ENCODE measurements at places on chromosomes 13 and 19.

DNA sequence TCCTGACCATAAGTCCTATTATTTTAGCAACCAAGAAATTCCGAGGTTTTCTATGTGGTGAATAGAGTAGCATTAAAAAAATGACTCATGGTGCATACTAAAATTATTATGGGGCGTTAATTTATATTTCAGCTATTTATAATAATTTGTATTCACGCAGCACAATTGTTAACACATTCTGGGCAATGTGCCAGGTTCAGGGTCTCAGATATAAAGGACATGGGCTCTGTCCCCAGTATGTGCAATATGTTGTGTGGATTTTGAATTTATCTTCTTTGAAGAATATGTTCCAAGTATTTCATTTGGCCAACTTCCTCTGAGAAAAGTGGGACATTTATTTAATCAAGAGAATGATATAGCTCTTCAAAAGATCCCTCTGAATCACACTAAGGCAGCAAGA, 1434.7 kb upstream of the PRR20A start:
- DNase-seq, result no peak

DNA sequence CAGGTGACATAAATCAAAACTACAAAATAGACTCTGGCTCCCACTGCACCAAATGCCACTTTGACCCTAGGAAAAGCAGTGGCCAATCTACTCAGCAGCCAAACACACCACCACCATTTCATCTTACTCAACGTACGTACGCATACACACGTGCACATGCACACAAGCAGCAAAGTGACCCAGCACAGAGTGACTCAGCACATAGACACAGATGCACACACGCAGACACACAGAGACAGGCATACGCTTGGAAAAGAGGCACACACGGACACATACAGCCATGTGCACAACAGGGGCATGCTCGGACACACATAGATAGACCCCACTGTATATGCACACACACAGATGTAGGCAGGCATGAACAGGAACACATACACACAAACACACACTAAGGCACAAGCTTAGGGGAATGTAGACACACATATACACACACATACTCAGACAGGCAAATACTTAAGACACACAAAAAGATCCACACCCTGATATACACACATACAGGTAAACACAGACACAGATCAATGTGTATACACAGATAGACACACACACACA, 37.3 kb downstream of the PEPD start:
- no peak for DNase-seq

GRCh38 chr19:43741075-43741825, 13.5 kb downstream of the SMG9 start:
- no peak for DNase-seq

DNA sequence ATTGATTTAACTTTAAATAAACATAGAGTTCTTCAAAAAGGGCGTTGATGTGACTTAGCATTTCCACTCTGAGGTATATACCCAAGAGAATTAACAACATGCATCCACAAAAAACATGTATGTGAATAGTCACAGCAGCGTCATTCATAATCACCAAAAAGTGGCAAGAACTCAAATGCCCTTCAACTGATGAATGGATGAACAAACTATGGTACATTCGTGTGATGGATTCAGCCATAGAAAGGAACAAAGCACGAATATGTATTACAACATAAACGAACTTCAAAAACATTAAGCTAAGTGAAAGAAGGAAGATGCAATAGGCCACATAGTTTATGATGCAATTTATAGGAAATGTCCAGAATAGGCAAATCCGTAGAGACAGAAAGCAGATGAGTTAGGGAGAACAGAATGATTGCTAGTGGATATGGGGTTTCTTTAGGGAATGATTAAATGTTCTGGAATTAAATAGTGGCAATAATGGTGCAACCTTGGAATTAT, 72.3 kb upstream of the UQCRFS1 start:
- DNase-seq, result no peak

DNA sequence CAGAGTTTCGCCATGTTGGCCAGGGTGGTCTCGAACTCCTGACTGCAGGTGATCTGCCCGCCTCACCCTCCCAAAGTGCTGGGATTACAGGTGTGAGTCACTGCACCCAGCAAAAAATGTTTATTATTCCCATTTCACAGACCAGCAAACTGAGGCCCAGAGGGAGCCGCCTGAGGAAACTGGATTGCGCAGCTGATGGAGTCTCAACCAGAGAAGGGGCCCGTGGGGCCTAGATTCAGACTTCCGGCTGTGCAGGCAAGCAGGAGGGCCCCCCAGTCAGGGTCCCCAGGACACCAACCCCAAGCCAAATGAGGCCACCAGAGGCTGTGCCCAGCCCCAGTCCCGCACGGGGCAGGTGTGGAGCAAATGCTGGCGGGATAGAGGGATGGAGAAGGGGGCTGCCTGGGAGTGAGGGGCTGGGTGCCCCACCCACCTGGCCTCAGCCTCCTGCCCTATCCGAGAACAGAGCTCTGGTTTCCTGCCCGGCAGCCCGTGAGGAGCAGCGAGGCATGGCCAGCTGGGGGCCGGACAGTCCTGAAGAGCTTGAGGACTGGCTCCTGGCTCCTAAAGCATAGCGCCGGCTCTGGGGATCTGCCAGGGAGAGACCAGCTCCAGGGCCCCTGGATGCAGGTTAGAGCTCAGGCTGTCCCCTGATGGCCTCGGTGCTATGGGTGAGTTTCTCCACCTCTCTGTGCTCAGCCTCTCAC, 22.0 kb downstream of the MISP start:
- DNase-seq, result no peak

DNA sequence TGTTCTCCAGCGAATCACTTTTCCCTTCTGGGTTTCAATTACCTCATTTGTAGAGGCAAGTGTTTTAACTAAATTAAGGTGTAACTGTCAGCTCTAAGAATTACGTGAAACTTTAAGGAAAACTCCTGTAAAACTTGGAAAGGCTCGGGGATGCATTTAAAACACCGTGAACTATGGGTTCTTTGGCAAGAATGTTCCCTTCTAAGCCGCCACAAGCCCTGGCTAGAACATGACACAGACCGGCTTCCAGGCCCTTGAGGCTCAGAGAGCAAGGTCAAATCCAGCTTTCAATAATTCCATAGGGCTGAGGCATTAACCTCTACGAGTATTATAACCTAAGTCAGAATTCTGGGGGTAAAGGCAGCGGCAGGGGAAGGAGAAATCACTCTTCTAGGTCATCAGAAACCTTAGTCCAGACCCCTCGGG, 685 bp downstream of the VWA8 start:
- DNase-seq, result peak; percentile 50

DNA sequence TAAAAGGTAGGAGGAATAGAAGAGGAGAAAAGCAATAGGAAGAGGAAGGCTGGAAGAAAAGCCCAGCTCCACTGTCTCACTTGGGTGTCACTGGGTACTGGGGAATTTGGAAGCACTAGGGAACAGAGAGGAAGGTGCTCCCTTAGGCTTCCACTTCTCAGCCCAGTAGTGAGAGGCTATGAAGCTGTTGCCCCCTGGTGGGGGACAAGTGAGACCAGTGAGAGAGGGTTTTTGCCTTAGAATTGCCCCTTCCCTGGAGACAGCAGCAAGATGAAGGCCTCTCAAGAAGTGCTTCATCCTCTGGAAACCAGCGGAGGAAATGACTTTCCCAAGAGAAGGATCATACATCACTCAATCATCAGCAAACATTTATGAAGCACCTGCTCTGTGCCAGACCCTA, 4.7 kb upstream of the ZNF606 start:
- DNase-seq, result no peak

GRCh38 chr19:12745166-12745897, 6.3 kb upstream of the BEST2 start:
- no peak for DNase-seq

Measured in right forelimb (tissue), 1 donor.